NCI-H748 treated with DMSO at 0.1 percent for 48 hours (cell line): ENCODE measurements at places on chromosomes 7 and 10.

DNA sequence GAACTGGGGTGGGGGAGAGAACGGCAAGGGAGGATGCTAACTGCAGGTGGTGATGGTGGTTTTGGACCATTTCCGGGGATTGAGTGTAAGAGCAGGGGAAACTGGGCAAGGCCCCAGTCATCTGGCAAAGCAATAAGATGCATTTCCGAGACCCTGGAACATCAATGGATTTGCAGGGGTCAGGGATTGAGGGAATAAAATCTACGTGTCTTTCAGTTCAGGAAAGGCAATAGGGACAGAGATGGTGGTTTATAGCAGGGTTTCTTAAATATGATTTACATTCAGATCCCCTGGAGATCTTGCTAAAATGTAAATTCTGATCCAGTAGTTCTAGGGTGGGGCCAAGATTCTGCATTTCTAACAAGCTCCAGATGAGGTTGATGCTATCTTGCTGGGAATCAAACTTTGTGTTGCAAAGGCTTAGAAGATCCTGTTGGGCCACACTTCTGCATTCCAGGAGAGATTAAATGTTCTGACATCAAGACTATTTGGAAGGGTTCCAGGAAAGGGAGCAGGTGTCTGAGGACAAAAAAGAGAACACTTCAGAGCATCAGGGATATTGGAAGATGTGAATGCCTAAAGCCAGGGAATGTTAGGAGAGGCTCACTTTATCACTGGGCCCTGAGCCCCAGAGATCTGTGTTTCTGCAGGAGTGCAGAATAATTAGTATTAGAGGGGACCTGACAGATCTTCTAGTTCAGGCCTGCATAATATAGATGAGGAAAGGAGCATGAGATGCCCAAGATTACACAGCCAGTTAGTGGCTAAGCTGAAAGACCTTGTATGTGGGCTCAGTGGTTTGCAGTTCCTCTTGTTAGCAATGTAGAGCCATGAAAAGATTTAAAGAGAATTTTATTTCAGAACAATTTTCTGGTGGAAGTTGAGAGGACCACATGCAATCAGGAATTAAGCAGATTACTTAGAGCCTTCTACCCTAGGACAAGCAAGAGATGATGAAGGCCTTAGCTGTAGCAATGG, 32.4 kb downstream of the BLNK start:
- no peak for DNase-seq

DNA sequence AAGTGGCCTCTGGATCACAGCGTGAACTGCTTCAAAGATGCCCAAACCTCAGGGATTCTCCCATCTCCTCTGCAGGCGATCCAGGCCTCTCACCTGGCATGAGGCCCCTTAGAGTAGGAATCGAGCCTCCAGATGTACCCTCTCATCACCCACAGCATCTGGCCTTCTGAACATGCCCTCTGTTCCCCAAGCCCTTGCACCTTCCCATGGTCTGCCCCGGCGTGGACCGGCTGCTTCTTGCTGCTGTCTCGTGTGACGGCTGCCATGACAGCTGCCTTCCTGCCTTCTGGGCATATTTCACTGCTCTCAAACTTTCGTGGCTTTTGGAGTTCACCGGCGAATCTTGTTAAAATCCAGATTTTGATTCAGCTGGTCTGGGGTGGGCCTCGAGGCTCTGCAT, 157.2 kb upstream of the NPS start:
- no peak for DNase-seq

DNA sequence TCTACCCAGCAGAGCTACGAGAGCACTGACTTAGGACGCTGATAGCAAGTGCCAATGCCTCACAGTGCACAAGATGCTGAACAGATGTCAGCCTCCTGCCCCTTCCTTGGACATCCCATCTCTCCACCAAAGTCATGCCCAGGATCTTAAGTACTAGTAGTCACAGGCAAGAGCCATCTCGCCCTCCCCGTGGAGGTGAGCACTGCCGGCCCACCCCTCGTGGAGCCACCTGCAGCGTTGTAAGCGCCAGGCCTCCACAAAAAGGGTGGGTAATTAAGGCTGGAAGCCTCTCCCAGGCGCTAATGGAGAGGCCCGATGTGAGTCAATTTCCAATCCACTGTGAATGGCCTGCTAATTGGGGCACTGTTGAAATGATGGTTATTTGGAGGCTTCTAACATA, 156.2 kb downstream of the GRID1 start:
- DNase-seq = no peak

- no peak for DNase-seq
Measured at GRCh38 chr7:138979226-138979979, 1.8 kb downstream of the KIAA1549 start.

DNA sequence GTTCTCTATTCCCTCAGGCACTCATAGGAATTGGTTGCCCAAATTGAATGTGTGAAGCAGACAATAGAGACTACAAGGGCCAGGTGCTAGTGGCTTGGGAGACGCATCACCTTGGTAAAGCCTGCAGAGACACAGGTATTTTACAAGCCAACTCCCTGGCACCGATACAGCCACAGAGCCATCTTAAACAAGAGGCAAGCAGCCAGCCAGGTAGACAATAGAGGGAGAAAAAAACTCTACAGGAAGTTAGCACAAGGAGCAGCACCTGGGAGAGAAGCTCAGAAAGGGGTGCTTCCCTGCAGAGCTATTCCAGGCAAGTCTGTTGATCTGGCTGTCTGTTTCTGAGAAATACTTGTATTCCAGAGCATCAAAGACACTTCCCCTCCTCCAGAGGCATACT, 43.0 kb upstream of the CDK1 start:
- DNase-seq = no peak

DNA sequence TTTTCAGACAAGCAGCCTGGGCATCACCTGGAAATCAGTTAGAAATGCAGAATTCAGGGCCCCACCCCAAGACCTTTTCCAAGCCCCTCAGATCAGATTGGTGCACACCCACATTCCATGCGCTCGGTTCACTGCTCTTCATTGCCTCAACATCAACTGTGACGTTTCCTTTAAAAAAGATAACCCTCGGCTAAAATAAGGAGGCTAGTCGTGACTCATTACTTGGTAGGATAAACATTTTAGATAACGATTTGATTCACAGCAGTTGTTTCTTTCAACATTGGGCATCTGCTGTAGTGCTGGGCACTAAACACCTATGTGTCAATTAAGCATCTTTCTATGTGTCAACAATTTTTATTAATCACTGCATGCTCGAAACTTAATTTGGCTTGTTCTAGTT, 191.1 kb upstream of the LRGUK start:
- no peak for DNase-seq

- DNase-seq = no peak
Measured at GRCh38 chr10:127449490-127449889, 99.6 kb upstream of the NPS start.

DNA sequence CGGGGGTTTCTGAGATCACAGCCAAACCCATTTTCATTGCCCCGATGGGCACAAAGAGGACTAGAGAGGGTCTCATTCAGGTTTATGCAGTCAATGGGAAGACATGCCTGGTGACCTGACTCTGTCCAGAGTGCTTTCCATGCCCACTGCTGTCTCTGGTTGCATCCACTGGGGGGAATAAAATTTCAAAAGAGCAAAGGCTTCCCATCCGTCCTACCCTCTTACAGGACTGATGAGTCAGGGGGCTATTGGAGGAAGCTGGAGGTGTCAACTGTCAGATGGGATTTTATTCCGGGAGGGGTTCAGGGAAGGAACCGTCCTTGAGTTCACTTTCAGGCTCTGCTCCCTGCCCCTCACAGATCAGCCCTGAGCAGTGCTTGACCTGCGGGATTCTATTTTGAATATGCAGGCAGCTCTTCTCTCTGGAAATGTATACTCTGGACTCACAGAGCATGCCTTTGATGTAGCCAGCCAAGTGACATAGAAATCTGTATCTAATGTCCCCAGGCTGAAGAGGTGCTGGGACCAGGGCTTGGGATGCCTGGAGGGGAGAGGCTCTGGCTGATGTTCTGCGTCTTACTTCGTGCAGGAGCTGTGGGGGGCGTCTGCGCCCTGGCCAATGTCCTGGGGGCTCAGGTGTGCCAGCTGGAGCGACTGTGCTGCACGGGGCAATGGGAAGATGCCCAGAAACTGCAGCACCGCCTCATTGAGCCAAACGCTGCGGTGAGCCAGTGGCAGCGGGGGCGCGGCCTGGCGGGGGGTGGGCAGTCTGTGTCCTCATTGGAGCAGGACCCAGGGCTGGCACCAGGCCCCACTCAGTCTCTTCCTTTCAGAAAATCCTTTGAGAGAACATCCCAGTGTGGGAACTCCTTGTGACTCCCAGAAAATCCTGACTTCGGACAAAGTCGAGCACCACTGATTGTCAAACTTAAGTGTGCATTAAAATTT, 12.0 kb downstream of the C10orf62 start:
- DNase-seq = no peak

DNA sequence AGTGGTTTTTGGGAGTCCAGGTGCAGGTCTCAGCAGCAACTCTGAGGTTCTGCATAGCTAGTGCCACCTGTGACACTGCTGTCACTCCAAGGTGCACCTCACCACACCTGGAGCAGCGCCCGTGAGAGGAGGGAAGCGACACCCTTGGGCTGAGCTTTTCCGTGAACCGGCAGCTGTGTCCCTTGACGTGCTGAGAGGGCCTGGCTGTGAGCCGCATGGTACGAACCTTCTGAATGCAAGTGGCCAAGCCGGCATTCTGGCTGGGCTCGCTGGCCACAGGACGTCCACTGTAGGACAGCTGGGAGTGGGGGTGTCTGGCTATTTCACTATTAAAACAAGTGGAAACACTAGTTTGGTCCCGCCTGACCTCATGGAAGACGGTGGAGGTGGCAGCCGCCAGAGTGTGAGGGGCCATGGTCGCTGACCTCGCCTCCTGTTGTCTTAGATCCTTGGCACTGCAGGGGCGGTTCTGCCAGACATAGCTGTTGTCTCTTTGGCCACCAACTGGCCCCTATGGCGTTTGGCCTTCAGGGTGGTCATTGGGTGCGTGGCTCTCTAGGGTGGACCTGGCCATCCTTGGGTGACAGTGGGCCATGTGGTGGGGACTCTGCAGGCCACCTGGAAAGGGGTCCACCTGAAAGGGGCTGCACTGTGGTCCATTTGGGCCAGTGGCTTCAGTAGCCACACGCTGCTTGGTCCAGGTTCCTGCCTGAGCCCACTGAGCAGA, 12.9 kb downstream of the INPP5A start:
- DNase-seq = no peak

- DNase-seq = no peak
Measured at GRCh38 chr10:53403688-53404087, 631.1 kb upstream of the MBL2 start.

GRCh38 chr10:69856601-69857166, 55.0 kb downstream of the COL13A1 start:
- no peak for DNase-seq

GRCh38 chr10:117747636-117748035, 205.1 kb downstream of the EMX2 start:
- no peak for DNase-seq

- DNase-seq = no peak
Measured at GRCh38 chr10:35506741-35507140, 98.4 kb upstream of the GJD4 start.
